ENCODE measurements at places on chromosomes 7 and 10.

DNA sequence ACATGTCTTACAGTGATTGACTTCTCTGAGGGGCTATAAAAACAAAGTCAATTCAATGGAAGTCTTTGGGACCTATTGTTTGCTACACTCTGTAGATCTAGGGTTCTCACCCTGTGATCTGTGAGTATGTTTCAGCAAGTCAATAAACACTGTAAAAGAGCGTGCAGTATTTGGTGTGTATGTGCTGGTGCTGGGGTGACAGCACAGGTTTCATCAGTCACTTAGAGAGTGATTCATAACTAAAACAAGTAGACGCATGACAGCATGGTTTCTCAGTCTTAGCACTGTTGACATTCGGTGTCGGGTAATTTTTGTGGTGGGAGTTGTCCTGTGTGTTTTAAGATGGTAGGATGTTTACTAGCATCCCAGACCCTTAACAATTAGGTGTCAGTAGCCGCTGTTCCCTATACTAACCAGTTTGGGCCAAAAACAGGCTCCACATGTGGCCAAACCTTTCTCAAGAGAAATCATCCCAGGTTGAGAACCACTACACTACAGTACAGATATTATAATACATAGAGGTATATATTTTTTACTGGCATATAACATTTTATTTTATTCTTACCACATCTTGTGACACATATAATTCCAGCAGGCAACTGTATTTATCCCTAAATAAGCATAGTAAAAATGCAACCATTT is 411.8 kb downstream of the ARL4A start:
- no peak for DNase-seq

DNA sequence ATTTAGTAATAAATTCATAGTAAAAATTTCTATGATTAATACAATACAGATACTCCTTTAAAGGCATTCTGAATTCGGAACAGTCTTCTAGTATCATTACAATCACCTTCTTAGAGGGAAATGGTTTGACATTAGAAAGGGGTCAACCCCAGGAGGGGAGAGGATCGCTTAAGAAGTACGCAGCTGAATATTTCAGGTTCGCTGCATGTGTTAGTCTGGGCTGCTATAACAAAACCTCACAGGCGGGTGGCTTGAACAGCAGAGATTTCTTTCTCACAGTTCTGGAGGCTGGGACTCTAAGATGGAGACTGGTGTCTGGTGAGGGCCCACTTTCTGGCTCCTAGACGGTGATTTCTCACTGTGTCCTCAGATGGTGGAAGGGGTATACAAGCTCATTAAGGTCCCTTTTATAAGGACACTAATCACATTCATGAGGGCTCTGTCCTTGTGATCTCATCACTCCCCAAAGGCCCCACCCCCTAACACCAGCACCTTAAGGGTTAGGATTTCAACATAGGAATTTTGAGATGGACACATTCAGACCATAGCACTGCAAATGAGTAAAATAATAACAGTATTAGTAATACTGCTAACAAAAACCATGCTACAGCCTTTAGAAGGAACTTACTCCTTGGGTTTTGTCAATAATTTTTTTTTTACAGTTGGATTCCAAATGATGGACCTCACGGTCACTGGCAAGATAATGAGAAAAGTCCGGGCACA is 34.0 kb downstream of the GNA12 start:
- DNase-seq = no peak

DNA sequence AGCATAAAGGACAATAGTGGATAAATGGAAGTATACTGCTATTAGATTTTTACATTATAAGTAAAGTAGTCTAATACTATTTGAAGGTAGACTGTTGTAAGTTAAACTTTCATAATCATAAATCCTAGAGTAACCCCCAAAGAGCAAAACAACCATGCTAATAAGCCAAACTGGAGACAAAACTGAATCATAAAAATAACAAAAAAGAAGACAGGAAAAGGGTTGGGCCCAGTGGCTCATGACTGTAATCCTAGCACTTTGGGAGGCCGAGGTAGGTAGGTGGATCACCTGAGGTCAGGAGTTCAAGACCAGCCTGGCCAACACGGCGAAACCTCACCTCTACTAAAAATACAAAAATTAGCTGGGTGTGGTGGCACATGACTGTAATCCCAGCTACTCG is 9.7 kb downstream of the CACUL1 start:
- DNase-seq = no peak

- DNase-seq = peak; percentile 31
Observed at GRCh38 chr10:110209454-110209925, 2.1 kb downstream of the MXI1 start.

DNA sequence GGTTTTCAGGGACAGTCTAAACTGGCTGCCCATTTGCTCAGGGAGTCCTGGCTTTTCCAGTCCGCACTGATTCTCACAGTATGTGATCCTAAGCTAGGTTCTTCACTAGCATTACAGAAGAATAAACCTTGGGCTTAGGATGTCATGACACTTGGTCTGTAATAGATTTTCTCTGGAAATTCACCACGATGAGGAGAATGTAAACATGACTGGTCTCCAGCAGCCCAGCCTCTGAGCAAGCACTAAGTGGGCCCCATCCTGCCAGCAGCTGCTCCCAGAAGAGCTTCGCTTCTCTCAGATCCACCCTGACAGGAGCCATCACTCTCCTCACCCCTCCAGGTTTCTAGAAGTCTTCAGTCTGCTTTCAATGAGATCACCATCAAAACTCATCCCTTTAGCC is 103.7 kb upstream of the ZPBP start:
- no peak for DNase-seq

DNA sequence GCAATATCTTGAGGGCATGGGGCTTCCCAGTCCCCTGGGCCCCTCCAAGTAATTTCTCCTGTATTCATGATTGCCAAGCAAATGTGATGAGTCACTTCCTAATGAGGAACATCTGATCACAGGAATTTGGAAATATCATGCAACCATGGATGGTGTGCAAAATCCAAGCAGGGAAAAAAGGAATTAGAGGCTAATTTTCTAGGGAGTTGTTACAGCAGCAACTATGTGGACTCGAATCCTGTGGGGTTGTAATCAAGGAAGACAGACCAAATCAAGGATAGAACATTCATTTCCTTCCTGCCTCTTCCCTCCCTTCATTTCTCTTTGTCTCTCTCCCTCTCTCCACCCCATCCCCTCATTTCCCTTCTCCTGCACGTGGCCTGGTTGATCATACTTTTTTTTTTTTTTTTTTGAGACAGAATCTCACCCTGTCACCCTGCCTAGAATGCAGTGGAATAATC is 23.9 kb upstream of the AGFG2 start:
- DNase-seq = no peak

All from GF-D8 (cell line).